Activated T-cell treated with anti-CD3 and anti-CD28 coated beads for 24 hours (primary cell): ENCODE measurements at places on chromosomes 12 and 14.

DNA sequence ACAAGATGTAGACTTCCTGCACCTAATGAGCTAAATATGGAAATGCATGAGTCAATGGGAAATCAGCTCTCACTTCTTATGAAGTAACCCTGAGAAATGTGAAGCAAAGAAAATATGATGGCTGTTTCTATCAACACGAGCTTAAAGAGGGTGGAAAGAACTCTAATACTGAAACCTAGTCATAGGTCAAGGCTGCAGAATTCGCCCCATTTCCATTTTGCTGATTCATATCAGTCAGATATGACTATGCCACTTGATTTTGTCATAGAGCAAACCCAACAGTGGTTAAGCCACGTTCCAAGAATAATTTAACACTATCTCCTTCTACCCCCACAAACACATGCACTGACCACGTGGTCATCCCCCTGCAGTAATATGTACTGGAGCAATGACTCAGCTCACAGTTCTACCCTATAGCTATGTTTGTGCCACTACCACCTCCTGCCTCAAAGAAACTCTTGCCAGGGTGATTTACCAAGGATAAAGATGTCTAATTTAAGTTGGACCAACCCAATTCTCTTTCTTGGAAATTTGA is 157.5 kb downstream of the TMTC3 start:
- peak; percentile 20 for DNase-seq

DNA sequence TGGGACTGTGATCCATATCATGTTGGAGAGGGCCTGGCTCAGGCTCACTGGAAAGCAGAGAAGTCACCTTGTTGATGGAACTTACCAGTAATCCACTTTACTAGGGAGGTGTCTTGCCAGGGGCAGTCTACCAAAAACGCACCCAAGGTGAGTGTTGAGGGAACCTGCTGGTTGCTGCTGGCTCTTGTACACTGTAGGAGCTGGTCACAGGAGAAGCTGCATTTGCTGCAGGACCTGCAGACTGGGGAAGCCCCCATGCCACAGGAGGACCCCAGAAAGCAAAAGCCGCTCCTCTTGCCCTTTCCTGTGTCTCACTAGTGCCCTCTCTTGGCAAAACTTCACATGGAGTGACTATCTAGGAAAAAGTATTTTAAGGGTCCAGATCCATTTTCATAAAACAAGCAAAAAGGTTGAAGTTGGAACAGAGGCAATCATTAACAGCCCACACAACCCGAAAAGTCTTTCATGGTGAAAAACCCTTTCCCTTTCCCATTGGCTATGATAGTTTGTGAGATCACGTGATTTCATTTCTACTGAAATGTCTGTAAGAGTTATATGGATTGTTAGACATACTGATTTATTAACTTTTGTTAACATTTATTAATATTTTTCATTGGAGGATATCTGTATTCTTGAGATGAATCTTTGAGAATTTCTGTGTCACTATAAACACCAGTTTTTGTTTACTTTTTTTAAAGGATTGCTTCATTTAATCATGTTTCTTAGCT is 59.2 kb downstream of the RASSF8 start:
- DNase-seq = no peak

- no peak for DNase-seq
Observed at GRCh38 chr14:56884617-56885016, 74.3 kb upstream of the OTX2 start.

GRCh38 chr14:68811171-68811570 is 18.3 kb upstream of the ZFP36L1 start:
- no peak for DNase-seq

DNA sequence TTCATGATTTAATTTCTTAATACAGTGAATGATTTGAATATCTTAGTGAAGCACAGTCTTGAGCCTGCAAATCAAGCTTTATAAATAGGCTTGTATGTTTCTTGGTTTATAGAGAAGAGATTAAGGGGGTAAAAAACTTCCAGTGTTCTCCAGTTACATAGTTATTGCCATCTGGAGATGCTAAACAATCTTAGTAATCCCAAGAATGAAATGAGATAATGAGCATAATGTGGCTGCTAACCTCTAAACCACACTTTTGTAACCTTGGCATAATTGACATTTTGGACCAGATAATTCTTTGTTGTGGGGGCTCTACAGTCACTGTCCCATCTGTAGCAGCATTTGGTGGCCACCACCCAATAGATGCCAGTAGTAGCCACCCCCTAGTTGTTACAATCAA is 316.8 kb downstream of the CCDC91 start:
- DNase-seq = no peak

- no peak for DNase-seq
Observed at GRCh38 chr14:54818201-54819133, 84.2 kb downstream of the GCH1 start.

DNA sequence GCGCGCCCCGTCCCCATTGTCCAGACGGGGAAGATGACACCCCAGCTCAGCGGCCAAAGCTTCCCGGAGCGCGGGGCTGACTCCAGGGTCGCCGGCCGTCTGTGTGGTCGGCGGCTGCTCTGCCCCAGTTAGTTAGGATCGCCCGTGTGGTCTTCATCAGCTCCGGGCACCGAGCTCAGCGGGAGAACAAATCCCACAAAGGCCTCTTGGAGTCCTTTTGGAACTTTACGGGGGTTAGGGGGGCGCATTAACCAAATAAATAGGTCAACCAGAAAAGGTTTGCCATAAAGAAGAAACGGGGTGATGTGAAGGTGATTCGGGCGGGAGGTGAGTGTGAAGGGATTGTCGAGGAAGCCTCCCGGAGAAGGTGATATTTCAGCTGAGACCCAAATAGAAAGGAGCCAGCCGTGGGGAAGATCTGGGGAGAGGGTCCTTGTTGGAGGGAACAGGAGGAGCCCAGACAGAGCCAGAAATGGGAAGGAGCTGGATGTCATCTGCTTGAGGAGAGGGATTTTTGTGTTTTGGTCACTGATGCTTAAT is 697 bp downstream of the ATP6V0A2 start:
- DNase-seq = no peak

GRCh38 chr14:30419037-30419436 is 139.9 kb upstream of the G2E3 start:
- no peak for DNase-seq

GRCh38 chr12:129186952-129187351 is 333.7 kb downstream of the GLT1D1 start:
- no peak for DNase-seq

DNA sequence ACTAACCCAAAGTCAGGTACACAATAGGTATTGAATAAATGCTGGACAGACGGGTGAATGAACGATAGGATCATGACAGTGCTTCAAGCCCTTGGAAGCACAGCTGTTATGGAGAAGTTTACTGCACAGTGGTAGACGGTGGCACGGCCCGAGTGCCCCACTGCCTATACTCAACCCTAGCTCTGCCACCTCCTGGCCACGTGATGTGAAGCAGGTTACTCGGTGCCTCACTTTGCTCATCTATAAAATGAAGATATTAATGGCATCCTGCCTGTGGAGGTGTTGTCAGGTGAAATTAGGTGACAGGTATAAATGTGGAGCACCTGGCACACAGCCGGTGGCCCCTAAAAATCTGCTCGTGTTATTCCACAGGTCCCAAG is 5.8 kb downstream of the ASB2 start:
- peak; percentile 54 for DNase-seq

DNA sequence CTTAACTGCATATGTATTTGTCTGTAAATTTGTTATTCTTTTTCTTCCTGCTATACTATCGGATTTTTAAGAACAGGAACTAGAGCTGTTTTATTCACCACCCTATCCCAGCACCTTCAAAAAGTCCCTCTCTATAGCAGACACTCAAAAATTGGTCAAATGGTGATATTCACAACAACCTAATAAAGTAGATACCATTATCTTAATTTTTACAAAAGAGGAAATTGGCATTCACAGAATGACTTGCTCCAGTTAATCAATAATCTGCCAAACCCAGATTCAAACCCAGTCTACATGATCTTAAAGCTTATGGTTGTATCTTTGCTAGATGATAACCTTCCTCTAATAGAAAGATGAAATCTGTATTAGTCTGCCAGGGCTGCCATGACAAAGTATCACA is 426.6 kb downstream of the EGLN3 start:
- no peak for DNase-seq

GRCh38 chr12:62400135-62400534 is 66.5 kb upstream of the MON2 start:
- no peak for DNase-seq

DNA sequence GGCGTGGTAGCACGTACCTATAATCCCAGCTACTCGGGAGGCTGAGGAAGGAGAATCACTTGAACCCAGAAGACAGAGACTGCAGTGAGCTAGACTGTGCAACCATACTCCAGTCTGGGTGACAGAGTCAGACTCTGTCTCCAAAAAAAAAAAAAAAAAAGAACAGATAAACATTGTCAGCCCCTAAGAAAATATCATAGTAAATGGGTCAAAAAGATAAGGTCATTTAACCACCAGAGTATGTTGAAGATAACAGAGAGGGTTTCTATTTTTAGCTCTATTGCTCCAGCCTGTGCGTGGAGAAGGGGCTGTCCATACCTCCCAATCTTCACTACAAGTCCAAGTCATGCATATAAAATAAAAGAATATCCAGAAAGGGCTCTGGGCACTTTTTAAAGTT is 15.4 kb downstream of the LGMN start:
- DNase-seq = no peak

GRCh38 chr12:57008178-57008577 is 1.8 kb upstream of the ZBTB39 start:
- DNase-seq = no peak

DNA sequence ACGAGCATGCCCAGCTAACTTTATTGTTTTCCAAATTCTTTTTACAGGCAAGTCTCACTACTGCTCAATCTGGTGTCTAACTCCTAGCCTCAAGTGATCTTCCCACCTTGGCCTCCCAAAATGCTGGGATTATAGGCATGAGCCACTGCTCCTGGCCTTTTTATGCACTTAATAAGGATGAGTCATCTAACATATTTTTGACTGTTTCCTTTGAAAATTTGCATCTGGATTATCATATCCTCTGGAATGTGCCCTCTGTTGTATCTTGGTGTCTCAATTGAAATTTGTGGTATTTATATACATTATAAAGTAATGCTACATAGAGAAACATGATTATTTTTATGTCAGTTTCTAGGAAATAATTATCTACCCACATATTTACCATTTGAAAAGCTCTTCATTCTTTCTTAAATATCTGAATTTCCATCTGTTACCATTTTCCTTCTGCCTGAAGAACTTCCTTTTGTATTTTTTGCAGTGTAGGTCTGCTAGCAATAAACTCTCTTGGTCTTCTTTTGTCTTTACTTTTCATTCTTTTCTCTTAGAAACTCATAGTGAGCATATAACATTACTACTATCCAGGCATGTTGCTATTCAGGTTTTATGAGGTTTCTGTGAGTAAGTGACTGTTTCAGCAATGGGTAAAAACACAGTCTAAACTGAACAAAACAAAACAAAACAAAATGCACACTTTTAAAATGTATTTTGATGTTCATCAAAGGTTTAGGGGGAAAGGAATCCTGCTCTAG is 52.8 kb upstream of the CNOT2 start:
- no peak for DNase-seq

- DNase-seq = no peak
Observed at GRCh38 chr12:108752387-108752786, 21.1 kb upstream of the CORO1C start.

DNA sequence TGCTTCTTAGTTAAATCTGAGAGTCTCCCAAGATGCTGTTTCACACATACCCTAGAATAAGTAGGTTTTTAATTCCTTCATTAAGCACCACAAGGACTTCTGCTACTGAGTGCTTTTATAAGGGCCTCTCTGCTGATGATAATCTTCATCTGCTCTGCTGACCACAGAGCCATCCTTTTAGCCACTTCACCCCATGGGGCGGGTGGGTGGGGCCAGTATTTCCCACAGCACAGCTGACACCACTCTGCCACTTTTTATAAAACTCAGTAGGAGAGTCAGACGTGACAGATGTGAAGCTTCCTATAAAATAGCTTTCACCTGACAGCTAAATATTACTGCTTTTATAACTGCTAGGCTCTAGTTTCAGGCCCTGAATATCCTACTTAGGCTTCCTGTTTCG is 20.3 kb downstream of the FCF1 start:
- DNase-seq = no peak

DNA sequence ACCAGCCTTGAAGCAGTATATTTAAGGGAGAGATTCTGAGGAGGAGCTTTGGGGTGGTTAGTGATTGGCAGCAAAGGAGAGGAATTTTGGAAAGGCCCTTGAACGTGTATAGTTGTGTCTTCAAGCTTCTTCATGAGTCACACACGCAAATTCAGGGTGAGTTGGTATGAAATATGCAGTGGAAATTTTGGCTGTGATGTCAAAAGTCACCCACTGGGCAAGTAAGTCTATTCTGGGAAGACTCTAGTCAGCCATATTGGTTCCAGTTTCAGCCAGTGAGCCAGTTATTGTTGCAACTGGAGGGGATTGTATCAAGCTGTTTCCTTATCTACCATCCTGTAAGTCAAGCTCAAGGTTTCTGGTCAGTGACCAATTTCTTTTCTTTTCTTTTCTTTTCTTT is 32.0 kb upstream of the VASH1 start:
- DNase-seq = no peak
